Temporal lobe (tissue), 4 donors: ENCODE measurements at places on chromosomes 2 and 18. TPM values are rescaled to one million over a fixed set of nuclear protein-coding genes. Genes with fewer than 3 reads are reported as not detected.

The COLEC12 gene
- 13.8 TPM for total RNA-seq

The ARHGAP28 gene
- total RNA-seq, result 16.2 TPM

The ECEL1 gene
- total RNA-seq, result 1.5 TPM

The SAG gene
- not detected for total RNA-seq

The TXNDC2 gene
- total RNA-seq, result under 0.01 TPM

The FAM98A gene
- 15.2 TPM for total RNA-seq

The TAF1B gene
- total RNA-seq, result 22.9 TPM

The GAREM2 gene
- total RNA-seq, result 10.6 TPM

The UGT1A8 gene
- total RNA-seq, result not detected

The GRB14 gene
- total RNA-seq, result 12.0 TPM

The ATP6V1C2 gene
- 0.25 TPM for total RNA-seq

The MYO3B gene
- 0.25 TPM for total RNA-seq

The KLF11 gene
- total RNA-seq, result 13.3 TPM

The ANKRD62 gene
- not detected for total RNA-seq

The ERICH2 gene
- not detected for total RNA-seq
